ENCODE measurements at places on chromosomes 3 and 15.

DNA sequence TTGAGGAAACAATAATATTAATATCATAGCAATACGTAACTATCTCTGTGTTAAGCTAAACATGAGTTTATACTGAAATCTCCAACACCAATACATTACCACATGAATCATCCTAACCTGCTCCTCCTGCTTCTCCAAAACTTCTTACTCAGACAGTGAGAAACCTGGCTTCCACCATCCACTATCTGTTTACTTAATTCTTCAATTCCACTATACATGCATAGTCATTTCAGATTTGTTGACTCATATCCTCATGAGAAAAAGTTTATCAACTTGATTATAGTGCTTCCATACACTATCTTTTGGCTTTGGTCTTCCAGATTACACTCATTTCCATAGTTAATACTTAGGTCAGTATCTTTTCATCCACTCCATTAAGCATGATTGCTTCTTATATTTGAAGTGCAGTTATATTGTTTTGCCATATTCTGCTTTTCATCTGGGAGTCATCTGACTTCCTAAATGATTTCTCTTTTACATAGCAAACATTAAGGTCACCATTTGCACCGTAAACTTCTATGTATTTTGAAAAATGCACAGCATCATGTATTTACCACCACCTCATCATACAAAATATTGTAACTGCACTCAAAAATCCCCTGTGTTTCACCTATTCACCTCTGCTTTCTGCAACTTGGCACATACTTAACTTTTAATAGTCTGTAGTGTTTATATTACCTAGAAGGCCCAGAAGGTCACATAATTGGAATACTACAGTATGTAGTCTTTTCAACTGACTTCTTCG is 970.6 kb downstream of the DIPK2A start:
- peak; percentile 4 for DNase-seq

GRCh38 chr3:40337136-40338108 is 27.9 kb downstream of the EIF1B start:
- DNase-seq, result no peak

- DNase-seq, result peak; percentile 42
Measured at GRCh38 chr3:179438841-179439240, 12.4 kb downstream of the GNB4 start.

DNA sequence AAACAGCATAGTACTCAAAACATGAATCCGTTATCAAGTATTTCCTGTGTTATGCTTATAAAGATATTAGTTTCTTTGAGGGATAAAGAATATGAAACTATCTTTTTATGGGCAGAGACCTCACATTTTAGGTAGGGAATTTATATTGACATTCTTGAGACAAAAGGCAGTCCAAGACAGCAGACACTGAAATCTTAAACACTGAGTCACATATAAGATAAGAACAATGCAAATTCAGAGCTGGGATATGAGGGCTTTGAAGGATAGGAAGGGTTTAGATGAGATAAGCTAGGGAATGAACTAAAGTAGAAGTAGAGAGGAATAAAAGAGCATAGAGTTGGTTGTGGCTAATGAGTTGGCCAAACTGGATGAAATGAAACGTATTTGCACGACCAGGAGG is 58.4 kb downstream of the ASTE1 start:
- no peak for DNase-seq

GRCh38 chr15:71538181-71538580 is 272.2 kb upstream of the NR2E3 start:
- DNase-seq, result no peak
